Lower lobe of right lung (tissue), 2 donors: ENCODE measurements at places on chromosomes 2 and 18. TPM values are rescaled to one million over a fixed set of nuclear protein-coding genes. Genes with fewer than 3 reads are reported as not detected.

DNA sequence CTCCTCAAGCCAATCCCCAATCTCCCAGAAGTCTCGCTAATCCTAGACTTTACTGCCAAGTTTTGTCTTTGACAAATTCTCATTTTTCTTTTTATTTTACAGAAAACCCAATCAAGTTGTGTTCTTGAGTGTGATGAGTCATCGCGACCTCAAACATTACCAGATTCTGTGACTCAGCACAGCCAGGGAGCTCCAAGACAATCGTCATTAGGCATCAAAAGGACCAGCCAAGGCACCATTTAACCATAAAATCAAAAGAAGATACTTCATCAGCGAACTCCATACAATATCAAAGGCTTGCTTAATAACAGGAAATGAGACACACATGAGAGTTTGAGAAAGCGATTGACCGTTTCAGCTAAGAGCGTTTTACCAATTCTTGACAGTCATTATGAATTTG, 146.2 kb upstream of the AGAP1 start:
- DNase-seq, result no peak
- H3K4me1 ChIP-seq, result no peaks in the 10 kb centered on the region
- no peaks in the 10 kb centered on the region for H3K27me3 ChIP-seq

GRCh38 chr18:57855551-57855950, 52.4 kb upstream of the ATP8B1 start:
- no peak overlapping the region for H3K4me3 ChIP-seq
- H3K27ac ChIP-seq, result no peak overlapping the region
- no peaks in the 10 kb centered on the region for H3K36me3 ChIP-seq
- DNase-seq, result no peak
- H3K4me1 ChIP-seq, result no peaks in the 10 kb centered on the region

Gene COL4A3
- 33.6 TPM for total RNA-seq

DNA sequence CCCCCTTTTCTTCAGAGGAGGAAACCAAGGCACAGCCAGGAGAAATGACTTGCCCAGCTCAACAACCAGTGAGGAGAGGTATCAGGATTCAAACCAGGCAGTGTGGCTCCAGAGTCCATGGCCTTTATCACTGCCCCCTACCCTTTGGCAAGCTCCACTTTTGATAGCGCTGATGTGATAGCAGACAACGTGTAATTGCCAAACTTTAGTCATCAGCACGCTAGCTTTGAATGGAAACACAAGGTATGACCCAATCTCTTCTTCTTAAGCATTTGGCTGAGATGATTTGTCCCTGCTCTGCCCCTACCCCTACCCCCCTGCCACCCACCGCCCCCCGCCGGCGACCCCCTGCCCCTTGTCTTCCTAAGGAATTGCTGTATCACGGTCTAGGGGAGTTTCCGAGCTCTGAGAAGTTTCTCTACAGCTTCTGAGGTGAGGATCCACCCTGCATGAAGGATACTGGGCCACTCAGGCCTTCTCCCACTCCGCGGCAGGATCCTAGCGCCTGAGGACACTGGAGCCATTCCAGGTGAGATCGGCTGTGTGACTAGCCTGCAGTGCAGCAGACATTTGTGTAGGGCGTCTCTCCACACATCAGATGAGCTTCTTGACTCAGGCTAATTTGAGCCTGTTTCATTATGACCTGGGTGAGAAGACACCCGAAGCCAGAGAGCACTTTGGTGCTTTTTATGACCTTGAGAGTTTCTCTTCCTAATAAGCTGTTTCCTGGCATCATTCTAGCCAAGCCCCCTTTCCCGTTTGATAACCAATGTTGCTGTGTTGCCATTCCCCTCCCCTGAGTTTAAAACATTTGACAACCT, 75.1 kb upstream of the MAP4K4 start:
- H3K4me3 ChIP-seq, result no peak overlapping the region
- H3K27me3 ChIP-seq, result no peaks in the 10 kb centered on the region
- H3K36me3 ChIP-seq, result no peaks in the 10 kb centered on the region
- no peak for DNase-seq

DNA sequence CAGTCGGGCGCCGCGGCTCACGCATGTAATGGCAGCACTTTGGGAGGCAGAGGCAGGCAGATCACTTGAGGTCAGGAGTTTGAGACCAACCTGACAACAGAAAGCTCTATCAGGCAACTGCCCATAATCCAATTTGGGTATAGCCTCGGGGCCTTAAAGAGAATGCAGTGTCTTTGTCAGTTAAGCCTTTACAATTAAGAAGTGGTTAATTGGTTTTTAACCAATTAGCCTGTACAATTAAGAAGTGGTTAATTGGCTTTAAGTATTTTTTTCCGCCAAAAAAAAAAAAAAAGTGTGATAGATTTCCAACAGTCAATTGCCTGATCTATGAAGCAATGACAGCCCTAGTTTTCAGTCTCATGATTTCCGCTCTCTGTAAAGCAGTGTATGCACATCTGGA, 74.6 kb upstream of the NARS1 start:
- H3K4me3 ChIP-seq, result no peak overlapping the region
- peaks cover 5% of the 10 kb centered on the region for H3K4me1 ChIP-seq
- DNase-seq, result no peak
- no peaks in the 10 kb centered on the region for H3K27me3 ChIP-seq
- peaks cover 35% of the 10 kb centered on the region for H3K36me3 ChIP-seq
